Stimulated activated CD4-positive, alpha-beta T cell treated with anti-CD3 and anti-CD28 coated beads, Interleukin-12 subunit alpha, Interleukin-12 subunit beta, amount 100 ng/mL, for 48 hours (primary cell): ENCODE measurements at places on chromosomes 12 and 14.

DNA sequence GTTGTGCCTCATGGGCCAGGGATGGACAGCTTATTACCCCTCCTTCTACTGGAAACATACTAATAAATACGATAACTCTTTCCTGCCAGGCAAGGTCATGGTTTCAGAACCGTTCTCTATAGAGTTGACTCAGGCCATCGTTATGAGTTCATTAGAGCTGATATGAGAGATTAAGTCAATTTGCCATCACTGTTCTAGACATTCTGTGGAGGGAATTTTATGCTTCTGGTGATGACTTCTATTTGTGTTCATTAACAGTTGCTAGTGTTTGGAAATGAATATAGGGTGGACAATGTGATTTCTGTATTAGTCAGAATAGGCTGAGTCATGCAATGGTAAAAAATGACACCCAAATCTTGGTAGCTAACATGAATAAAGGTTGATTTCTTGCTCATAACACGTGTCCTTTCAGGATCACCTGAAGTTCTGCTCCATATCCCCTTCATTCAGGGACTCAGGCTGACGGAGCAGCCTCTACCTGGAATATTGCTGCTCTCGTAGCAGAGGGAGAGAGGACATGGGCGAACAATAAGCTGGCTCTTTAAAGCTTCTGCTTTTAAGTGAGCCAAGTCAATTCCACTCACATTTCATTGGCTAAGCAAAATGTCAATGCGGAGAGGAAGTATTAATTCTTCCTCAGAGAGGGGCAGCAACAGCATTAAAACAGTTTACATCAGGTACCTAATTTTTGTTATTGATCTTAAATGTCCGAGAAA lies 18.5 kb upstream of the TBPL2 start:
- no peak for DNase-seq

DNA sequence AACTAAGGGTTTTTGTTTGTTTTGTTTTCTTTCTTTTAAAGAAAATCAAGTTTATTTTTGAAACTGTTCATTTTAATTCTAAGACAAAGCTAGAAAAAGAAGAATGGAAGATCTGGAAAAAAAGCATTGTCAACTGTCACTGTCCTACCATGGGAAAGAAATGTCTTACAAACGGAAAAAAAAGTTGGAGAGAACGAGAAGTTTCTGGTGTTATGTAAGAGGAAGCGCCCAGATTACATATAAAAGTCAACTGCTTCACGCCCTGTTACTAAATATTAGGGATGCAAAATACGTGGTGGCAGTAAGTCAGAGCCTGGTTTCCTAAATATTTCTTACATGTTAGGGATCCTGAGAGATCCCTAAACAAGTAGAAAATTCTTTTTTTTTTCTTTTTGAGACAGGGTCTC lies 14.3 kb upstream of the FBXL14 start:
- no peak for DNase-seq

DNA sequence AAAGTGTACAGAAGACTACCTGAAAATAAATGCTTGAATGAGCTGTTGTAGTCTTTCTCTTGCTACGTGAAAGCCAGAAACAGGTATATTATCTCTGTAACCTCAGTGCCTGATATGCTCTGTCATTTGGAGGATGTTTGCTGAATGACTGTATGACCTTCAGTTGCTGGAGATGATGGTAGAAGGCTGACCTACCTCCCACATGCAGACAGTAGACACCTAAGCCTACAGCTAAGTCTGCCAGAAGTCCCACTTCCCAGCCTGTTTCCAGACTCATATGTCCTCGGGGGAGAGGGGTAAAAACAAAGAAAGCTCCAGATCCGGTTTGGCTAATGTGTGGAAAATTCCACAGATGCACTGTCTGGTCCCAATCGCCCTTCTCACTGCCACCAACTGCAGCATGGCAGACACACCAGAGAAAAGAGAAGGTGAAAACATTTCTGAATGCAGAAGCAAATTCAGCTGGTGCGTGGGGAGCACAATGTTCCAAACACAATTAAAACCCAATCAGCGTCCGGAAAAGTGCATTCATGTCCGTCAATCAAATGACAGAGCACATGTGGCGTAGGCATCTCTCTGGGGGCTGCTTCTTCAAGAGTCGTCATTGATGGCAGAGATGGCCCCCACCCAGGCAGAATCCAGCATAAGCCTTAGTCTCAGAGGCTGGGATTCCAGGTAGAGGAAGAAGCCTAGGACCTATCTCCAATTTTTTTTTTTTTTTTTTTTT lies 76.3 kb upstream of the TBX3 start:
- DNase-seq = no peak

DNA sequence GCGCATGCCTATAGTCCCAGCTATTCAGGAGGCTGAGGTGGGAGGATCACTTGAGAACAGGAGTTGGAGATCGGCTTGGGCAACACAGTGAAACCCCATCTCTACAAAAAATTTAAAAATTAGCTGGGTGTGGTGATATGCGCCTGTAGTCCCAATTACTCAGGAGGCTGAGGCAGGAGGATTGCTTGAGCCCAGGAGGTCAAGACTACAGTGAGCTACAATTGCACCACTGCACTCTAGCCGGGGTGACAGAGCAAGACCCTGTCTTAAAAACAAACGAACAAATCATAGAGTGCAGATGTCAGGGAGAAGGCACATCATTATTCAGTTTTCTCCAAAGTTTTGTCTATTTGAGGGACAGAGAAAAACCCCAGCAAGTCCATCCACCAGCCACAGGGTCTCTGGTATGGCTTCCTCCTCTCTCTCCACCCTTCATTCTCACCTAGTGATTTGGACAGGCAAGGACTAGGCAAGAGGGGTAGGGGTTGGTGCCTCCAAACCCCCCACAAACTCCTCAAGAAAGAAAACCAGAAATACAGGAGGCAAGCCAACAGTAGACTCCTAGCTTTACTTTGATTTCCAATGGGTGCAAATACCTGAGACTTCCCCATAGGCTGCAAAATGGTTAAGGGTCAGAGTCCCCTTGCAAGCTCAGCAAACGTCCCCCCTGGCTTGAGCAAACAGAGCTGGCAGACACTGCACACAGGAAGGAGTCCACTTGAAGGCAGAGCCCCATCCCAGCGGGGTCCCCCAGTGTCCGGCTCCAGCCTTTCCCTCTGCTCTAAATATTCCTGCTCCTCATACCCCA lies 26.5 kb upstream of the RPLP0 start:
- no peak for DNase-seq

- no peak for DNase-seq
Observed at GRCh38 chr12:7346551-7347225, 42.8 kb downstream of the ACSM4 start.

- no peak for DNase-seq
Observed at GRCh38 chr12:106147956-106148355, 9.2 kb upstream of the NUAK1 start.

- DNase-seq = no peak
Observed at GRCh38 chr14:95814363-95815225, 62.0 kb upstream of the TUNAR start.

DNA sequence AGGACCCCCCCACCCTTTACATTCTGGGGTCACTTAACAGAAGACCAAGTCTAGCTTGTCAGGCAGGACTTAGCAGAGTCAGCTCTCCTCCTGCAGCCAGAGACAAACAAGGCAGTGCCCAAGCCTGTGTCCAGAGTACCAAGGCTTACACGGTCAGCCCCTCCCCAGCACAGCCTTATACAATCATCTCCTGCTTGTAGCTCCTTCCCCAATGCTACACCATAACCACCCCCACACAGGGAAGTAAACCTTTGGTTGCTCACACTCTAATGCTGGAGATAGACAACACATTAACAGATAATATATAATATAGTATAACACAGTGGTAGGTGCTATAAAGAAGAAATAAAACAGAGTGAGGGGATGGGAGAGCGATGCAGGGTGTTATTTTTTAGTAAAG lies 175.4 kb upstream of the PWP1 start:
- no peak for DNase-seq

DNA sequence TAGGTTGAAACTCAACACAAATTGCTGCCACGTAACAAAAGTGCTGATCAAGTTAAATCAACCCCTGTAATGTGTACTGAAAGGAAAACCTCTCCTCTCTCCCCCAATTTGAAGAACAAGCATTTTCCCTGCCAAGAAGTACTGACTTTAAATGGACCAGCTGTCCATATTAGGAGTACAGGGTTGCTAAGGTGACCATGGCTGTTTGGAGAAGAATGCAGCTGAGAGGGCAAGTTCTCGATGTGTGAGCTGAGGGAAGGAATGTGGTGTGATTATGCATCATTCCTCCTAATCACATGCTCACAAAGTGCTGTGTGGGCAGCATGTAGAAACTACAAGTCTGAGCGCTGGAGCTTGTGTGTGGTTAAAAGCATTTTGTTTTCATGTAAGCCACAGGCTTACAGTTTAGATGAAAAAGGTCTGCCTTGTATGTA lies 50.9 kb upstream of the CCT2 start:
- peak; percentile 23 for DNase-seq

DNA sequence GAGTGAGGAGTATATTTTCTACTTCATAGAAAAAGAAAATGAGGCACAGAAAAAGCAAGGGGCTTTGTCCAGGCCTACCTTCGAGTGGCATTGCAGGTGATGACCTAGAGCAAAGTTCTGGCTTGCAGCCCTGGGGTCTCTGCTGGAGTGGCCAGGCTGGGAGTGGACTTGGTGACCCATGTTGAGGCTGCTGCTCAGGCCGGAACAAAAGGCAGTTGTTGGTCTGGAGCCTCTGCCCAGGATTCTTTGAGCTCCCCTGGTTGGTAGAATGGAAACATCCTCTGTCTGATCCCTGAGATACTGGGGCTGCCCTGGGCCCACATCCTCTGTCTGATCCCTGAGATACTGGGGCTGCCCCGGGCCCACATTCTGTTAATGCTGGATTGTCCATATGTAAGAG lies 86.1 kb downstream of the ADCK1 start:
- DNase-seq = no peak

DNA sequence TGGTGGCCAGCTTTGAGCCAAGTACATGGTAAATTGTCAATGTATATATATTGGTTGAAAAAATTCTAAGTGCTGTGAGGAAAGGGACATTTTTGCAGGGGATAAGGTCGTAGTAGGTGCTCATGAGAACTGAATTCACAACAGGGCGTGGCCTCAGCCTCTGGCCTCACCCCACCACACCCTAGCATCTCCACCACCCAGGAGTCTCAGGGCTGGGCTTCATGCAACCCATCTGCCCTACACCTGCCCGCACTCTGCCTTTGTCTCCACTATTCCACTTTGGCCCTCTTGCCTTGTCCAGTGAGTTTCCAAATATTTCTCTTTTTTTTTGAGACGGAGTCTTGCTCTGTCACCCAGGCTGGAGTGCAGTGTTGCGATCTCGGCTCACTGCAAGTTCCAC lies 22.1 kb upstream of the AQP2 start:
- no peak for DNase-seq

- no peak for DNase-seq
Observed at GRCh38 chr12:130787445-130788410, 51.3 kb downstream of the STX2 start.

DNA sequence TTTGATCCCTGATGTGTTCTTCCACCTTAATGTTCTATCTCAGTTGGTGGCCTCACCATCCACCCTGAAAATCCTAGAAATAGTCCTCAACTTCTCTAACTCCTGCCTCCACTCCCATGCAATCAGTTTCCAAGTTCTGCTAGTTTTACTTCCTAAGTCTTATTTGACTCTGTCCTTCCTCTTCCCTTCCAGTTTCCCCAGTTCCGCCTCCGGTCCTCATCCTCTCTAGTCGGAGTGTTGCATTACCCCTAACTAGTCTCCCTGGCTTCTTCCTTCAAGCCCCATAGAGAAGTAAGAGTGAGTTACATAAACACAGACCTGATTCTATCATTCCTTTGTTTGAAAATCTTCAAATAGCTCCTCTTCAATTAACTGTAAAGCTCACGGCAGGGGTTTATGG lies 236.5 kb downstream of the GXYLT1 start:
- no peak for DNase-seq

- no peak for DNase-seq
Observed at GRCh38 chr12:38555620-38556591, 239.3 kb downstream of the ALG10B start.
